ENCODE measurements at places on chromosomes 1 and 21.

DNA sequence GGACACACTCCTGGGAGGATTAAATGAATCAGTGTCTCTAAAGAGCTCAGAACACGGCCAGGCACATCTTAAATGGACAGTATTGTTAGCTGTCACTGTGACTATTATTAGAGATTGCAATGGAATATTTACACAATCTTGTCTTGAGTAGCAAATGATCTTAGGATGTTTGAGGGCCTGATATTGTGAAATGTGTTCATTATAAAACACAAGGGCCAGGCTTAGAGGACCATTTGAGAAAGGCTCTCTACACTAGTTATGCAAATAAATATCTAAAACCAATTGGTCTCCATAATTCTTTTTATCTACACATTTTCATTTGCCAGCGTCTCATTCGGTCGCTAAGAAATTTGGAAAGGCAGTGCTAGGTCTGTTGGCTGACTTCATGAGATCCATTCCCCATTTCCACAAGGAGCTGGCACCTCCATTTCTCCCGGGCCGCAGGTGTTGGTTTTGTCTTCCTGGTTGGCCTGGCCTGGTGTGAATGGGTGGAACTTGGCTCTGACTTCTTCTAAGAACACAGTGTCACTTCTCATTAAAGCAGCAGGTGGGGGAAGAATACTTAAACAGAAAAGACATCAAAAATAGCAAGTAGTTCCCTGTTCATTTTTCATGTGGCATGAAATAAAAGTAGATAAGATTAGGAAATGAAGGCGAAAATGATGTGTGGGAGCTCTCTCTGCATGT lies 56.0 kb upstream of the PLXNA2 start:
- DNase-seq = no peak

- no peak for DNase-seq
These were observed 38.9 kb downstream of the EIF2D start for GRCh38 chr1:206573319-206573718.

DNA sequence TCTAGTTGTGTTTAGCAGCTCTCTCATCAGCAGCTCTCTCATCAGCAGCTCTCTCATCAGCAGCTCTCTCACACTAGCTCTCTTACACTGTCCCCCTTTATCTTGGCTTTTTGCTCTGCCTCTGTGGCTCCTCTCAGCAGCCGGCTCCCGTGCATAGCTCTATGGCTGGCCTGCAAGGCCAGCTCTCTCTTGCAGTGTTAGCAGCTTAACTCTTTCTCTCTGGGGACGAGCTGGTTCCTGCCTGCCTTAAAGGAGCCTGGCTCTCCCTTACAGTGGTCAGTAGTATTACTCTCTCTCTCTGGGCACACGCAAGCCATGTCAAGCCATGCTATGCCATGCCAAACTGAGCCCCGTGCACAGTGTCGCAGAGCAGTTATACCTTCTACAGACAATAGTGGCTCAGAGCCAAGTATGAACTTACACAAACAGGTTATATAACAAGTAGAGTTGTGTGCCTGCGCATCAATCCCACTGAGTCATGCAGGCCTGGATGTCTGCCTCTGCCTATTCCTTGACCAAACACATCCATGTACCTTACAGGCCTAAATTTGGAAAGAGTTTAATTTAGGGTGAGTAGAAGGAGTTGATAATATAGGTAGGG lies 295.9 kb downstream of the TPR start:
- DNase-seq = no peak

DNA sequence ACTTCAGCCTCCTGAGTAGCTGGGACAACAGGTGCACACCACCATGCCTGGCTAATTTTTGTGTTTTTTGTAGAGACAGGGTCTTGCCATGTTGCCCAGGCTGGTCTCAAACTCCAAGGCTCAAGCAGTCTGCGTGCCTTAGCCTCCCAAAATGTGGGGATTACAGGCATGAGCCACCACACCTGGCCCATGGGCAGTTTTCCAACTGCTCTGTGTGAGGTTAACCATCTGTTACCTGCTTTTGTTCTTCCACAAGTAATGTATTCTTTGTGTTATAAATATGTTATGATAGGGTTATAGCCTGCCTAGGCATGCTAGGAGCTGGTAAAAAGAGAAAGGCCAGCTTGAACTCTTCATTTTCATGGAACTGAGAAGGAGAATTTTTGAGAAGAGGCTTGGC lies 30.7 kb downstream of the TUFT1 start:
- no peak for DNase-seq

GRCh38 chr1:39758556-39759435 lies 12.4 kb downstream of the OXCT2 start:
- DNase-seq = no peak

DNA sequence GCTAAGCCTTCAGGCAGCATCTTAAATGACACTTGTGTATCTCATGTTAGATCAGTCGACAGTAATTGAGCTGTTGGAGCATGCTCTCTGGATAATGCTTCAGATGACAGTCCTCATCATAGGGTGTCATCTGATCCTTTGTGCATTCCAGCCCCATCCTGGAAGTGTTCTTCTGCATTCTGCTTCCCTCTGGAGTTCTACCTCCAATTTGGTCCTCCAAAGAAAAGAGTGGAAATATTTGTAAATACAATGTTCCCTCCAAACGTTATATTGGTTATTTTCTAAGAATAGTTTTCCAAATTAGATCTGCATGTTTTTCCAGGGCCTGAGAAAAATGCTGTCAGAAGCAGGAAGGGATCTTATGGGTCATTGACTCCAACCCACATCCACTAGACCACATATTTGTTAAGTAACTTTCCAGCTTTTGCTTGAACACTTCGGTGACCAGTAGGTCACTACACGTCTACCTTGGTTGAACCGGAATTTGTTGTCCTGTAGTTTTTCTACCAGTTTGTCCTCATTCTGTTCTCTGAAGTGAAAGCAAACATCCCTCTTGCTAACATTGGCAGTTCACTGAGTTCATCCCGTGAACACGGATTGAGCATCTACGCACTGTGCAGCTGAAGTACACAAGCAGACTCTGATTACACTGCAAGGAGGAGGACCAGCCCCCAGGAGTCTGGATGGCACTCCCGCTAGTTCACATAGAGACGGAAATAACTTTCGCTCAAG lies 136.0 kb downstream of the TLR5 start:
- DNase-seq = peak; percentile 35

- DNase-seq = no peak
These were observed 16.0 kb downstream of the PFKFB2 start for GRCh38 chr1:207069061-207069460.

DNA sequence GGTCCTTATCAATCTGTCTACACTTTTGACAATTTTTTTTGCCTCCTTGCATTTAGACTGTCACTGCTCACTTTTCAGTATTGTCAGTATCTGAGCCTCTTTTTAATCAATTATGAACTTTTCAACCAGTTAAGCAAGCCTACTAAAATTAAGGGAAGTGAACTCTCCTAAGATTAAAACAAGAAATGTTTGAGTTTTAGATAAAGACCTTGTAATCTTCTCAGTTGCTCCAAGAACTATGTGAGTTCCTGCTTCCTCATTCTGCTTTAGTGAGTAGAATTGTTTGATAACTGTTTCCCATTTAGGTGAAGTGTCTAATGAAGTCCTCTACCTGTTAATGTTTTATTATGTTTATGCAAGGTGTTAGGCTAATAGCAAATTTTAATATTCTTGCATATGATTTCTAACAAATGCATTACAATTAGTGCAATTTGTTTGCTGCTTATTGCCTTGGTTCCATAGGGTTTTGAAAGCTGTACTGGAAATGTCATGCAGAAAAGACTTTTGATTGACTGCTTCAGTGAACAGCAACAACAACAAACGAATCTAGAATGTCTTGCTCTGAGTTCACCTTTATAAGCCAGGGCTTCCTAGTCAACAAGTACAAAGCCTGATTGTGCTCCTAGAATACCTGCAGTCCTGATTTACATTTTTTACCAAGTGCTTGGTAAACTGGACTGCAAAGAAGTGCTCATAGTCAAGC lies 40.9 kb downstream of the PLA2G4A start:
- no peak for DNase-seq

- DNase-seq = no peak
These were observed 56.9 kb upstream of the EDEM3 start for GRCh38 chr1:184811439-184812111.

GRCh38 chr1:52862666-52863458 lies 20.3 kb downstream of the ZYG11A start:
- no peak for DNase-seq

GRCh38 chr1:85198864-85199263 lies 2.0 kb downstream of the SYDE2 start:
- DNase-seq = peak; percentile 4

GRCh38 chr1:7726623-7727022 lies 44.5 kb upstream of the VAMP3 start:
- DNase-seq = no peak

DNA sequence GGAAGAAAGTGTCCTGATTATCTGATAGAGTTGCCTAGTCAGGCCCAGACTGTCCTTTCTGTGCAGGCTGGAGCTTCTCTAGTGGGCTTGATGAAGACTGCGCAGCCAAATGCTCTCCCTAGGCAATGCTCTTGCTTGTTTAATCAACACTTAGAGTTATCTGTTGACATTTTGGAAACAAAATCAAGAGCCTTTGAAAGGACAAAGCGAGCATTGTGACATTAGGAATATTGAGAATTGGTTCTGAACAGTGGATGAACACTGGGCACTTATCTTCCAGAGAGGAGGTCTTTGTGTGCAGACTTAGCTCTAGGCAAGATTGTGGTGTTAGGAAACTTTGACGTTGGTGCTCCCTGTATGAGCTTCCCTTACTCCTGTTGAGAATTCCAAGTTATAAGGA lies 94.5 kb downstream of the DNTTIP2 start:
- DNase-seq = no peak

- DNase-seq = peak; percentile 53
These were observed 19.1 kb upstream of the NCF2 start for GRCh38 chr1:183609313-183609712.

DNA sequence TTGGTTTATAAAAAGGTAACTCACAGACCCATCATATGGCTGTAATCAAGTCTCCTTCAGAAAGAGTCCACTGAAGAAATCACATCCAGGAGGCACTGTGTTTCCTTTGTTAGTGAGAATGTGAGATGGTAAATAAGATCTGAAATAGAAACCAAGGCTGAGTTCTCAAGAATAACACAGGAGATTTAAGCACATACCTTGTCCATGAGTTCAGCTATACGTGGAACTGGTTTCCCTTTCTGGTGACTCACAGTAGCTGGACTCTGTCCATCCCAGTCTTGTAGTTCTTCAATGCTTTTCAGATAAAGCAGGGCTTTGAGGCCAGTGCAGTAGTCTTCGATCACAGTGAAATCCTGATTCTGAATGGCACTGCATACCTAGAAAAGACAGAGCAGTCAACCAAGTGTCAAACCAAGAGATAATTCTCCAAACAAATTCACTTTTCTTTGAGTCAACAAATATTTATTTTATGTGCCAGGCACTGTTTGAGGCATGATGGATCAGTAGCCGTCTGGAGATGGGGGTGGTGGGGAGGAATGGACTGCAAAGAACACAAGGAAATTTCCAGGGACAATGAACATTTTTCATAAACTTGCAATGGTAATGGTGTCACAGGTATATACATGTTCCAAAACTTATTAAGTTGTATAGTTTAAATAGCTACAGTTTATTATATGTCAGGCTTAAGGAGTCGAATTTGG lies 471.4 kb downstream of the PTBP2 start:
- DNase-seq = peak; percentile 98

DNA sequence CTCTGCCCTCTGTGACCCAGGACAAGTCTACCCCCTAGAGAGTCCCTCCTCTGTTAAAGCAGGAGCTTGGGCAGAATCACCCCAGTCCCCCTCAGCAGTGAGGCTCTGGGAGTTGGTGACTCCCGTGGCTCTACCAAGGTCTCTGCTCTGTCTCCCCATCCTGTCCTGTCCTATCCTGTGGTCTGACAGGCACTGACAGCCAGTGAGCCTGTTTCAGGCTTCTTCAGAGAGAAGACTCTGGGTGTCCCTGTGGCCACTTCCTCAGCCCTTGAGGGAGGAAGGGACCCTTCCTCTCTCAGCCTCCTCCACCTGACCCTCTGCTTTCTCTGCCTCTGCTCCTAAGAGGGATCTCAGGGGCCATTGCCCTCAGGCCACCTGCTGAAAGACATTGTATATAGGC lies 148.7 kb downstream of the FCRL5 start:
- DNase-seq = no peak

GRCh38 chr1:160004001-160004400 lies 27.8 kb downstream of the PIGM start:
- DNase-seq = no peak

- no peak for DNase-seq
These were observed 205.1 kb downstream of the TRABD2B start for GRCh38 chr1:47791879-47792608.

- peak; percentile 67 for DNase-seq
These were observed 399.4 kb downstream of the SMYD3 start for GRCh38 chr1:246107516-246108277.

- DNase-seq = peak; percentile 71
These were observed 841 bp downstream of the ADSS2 start for GRCh38 chr1:244450597-244451538.

DNA sequence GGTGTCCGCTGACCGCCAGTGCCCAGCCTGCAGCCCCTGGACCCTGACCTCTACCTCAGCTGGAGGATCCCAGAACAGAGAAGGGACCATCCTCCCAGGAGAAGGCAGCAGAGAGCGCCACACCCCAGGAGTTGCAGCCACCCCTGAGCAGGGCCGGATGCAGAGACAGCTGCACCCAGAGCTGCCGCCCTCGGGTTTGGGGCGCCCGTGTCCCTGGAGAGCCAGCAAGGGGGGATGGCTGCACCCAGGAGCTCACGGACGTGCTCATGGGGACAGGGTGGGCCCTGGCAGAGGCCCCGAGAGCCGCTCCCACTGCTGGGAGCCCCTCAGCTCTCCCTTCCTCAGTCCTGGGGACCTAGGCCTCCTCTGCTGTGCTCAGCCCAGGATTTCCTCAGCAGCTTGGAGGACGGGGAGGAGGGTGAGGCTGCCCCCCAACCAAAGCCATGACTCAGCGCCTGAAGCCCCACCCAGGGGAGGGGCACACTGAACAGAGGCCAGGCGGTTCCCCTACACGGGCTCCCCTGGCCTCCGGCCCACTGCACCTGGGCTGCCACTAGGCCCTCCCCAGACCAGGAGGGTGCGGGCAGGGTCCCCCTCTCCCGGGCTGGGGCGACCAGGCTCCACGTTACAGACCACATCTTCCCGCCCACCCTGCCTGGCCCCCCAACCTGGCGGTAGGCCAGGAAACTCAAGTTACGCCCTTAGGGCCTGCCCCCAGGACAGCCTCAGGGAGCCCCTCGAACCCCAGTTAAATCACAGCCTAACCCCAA lies 2.2 kb downstream of the ACAP3 start:
- DNase-seq = peak; percentile 71

- DNase-seq = no peak
These were observed 39.6 kb upstream of the PGBD5 start for GRCh38 chr1:230465691-230466090.

- no peak for DNase-seq
These were observed 57.5 kb downstream of the TYW3 start for GRCh38 chr1:74790453-74790852.

GRCh38 chr1:161159913-161160243 lies 578 bp downstream of the USP21 start:
- no peak for DNase-seq

All from astrocyte of the spinal cord (primary cell).